ENCODE measurements at places on chromosomes 7 and 10. TPM values are rescaled to one million over a fixed set of nuclear protein-coding genes. Genes with fewer than 3 reads are reported as not detected.

- no peaks in the 10 kb centered on the region for H3K27me3 ChIP-seq
- H3K27ac ChIP-seq = no peak overlapping the region
- no peaks in the 10 kb centered on the region for H3K36me3 ChIP-seq
- DNase-seq = no peak
These were observed 31.9 kb upstream of the KAT6B start for GRCh38 chr10:74794531-74794930.

DNA sequence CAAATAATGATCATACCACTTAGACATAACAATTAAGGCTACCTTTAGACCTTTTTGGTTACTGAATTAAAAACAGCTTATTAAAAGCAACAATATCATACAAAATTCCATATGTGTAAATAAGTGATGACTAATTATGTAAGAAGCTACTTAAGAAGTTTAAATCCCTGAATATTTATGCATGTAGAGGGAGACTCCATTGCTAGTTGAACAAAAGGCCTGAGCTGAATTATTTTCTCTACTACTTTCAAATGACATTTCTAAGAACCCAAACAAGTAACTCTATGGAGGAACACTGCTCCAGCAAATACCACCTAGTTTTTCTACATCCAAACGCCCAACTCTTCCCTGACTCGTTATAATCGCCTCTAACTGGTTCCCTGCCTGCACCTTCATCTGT is 31.5 kb downstream of the EPC1 start:
- H3K27ac ChIP-seq = no peak overlapping the region
- H3K4me3 ChIP-seq = no peak overlapping the region
- no peaks in the 10 kb centered on the region for H3K36me3 ChIP-seq
- H3K4me1 ChIP-seq = peaks cover 32% of the 10 kb centered on the region
- H3K27me3 ChIP-seq = no peaks in the 10 kb centered on the region
- DNase-seq = no peak

DNA sequence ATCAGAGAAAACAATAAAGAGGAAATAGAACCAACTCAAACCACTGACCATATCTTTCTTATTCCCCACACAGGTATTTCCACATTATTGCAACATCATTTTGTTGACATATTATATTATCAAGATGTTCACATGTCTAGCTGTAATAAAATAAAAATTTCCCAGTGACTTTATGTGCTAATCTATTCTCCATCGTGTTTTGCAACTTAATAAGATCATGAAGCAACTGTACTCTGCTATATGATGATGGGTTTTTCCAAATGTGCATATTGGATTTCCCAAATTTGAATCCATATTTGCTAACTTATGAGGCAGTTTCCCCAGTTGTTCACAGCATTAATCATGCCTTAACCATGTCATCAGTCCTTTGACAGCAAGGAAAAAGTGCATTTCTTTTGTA is 127.8 kb downstream of the ITGB8 start:
- no peaks in the 10 kb centered on the region for H3K4me1 ChIP-seq
- H3K4me3 ChIP-seq = no peak overlapping the region
- H3K27me3 ChIP-seq = no peaks in the 10 kb centered on the region
- H3K27ac ChIP-seq = no peak overlapping the region

GRCh38 chr10:133030781-133031180 is 56.9 kb upstream of the ADGRA1 start:
- H3K4me3 ChIP-seq = no peak overlapping the region
- no peak overlapping the region for H3K27ac ChIP-seq
- H3K27me3 ChIP-seq = no peaks in the 10 kb centered on the region
- H3K4me1 ChIP-seq = no peaks in the 10 kb centered on the region

DNA sequence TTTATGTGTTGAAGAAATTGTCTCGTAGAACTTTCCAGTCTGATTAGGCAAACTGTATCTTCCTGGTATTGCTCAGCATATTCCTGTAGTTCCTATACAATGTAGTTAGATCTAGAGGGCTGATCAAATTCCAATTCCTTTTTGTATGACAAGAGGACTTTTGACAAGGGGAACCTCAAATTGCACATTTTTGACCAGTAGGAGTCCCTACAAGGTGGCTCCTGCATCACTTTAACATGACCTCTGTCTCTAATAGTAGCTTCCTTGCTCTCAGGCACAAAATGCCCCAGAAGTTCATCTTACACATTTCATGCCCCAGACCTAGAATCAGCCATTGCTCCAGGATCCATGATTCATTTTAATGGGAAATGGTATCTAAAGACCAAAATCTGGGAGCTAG is 18.7 kb downstream of the HERPUD2 start:
- H3K4me3 ChIP-seq = no peak overlapping the region
- no peaks in the 10 kb centered on the region for H3K36me3 ChIP-seq
- H3K27me3 ChIP-seq = no peaks in the 10 kb centered on the region
- DNase-seq = no peak

DNA sequence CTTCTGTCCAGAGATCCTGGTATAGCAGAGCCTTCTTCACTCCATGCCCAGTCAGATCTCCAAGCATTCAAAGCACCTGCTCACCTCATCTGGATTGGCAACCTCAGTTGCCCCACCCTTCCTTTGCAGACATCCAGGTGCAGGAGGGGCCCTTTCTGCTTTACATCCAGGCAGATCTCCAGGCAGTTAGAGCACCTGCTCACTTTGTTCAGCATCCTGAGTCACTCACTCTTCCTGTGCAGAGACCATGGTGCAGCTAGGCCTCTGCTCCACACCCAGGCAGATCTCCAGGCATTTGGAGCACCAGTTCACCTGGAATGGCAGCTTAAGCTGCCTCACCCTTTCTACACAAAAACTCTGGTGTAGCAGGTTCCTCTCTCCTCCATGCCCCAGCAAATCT is 153.1 kb downstream of the CDK14 start:
- H3K4me1 ChIP-seq = no peaks in the 10 kb centered on the region
- H3K27me3 ChIP-seq = no peaks in the 10 kb centered on the region
- H3K36me3 ChIP-seq = no peaks in the 10 kb centered on the region
- no peak for DNase-seq

GRCh38 chr10:5046410-5046809 is 42.8 kb upstream of the AKR1C2 start:
- peaks cover 4% of the 10 kb centered on the region for H3K4me1 ChIP-seq
- H3K27me3 ChIP-seq = no peaks in the 10 kb centered on the region
- H3K27ac ChIP-seq = no peak overlapping the region
- H3K4me3 ChIP-seq = no peak overlapping the region
- H3K36me3 ChIP-seq = no peaks in the 10 kb centered on the region
- no peak for DNase-seq

GRCh38 chr10:110260746-110261477 is 43.8 kb downstream of the SMNDC1 start:
- H3K36me3 ChIP-seq = no peaks in the 10 kb centered on the region
- H3K27ac ChIP-seq = peak overlapping the region; percentile 67

DNA sequence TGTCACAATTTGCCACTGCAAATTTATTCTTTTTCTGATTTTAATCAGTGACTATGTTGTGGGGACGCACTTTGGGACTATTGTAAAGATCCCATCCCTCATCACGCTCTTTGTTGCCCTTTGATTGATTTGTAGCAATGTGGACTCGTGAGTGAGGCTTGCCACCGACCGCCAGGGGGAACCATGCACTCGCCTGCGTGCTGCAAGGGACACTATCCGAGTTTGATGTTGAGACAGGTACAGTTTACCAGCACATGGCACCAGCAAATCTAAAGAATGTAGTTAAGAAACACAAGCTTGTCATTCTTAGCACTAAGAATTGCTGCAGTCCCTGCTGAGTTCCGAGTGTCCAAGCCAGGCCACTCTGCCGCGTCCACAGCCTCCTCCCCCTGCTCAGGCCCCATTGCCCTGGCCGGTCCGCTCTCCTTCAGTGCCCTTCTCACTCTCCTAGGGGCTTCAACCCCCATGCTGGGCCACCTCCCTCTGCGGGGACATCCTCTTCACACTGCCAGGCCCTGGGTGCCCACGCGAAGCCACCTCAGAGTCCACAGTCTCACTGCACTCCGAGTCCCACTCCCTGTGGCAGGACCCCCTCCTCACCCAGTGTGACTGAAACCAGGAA is 2.0 kb upstream of the SFTPA2 start:
- DNase-seq = peak; percentile 69
- no peaks in the 10 kb centered on the region for H3K27me3 ChIP-seq
- H3K4me3 ChIP-seq = no peak overlapping the region
- no peaks in the 10 kb centered on the region for H3K4me1 ChIP-seq
- no peaks in the 10 kb centered on the region for H3K36me3 ChIP-seq
- H3K27ac ChIP-seq = no peak overlapping the region

DNA sequence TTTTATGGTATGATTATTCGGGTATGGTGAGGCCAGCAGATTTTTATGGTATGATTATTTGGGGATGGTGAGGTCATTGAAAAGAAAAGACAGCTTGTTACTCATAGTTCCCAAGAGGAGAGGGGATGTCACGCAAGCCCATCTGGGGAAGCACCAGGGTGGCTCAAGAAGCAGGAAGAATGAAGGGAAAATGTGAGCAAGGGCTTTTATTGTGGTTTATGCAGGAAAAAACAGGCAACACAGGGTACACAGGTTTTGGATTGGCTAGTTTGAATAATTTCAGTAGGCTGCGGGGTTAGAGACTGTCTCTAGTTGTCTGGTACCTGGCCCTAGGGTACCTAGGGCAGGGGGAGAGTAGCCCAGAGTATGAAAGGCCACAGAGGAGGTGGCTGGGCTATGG is 26.8 kb upstream of the DGKI start:
- peak overlapping the region; percentile 53 for H3K27ac ChIP-seq
- H3K4me3 ChIP-seq = no peak overlapping the region
- no peak for DNase-seq
- peaks cover 50% of the 10 kb centered on the region for H3K4me1 ChIP-seq
- H3K27me3 ChIP-seq = no peaks in the 10 kb centered on the region

GRCh38 chr10:69345402-69345801 is 67.1 kb downstream of the HK1 start:
- no peaks in the 10 kb centered on the region for H3K27me3 ChIP-seq
- peak; percentile 98 for DNase-seq
- H3K4me1 ChIP-seq = peaks cover 73% of the 10 kb centered on the region
- H3K36me3 ChIP-seq = peaks cover 9% of the 10 kb centered on the region

DNA sequence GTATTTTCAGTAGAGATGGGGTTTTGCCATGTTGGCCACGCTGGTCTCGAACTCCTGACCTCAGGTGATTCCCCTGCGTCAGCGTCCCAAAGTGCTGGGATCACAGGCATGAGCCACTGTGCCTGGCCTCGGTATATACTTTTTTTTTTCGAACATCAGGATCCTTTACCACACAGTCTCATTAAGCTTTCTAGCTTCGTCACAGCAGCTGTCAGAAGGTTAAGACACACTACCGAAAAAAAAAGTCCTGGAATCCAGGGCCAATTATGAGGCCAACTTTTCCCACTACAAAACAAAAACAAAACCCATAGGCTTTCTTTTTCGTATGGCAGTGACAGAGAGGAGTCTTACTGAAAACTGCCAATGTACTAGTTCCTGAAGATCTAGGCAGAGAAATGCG is 30.7 kb downstream of the ZC3HC1 start:
- H3K27ac ChIP-seq = no peak overlapping the region
- no peaks in the 10 kb centered on the region for H3K27me3 ChIP-seq
- peaks cover 61% of the 10 kb centered on the region for H3K36me3 ChIP-seq
- no peak for DNase-seq
- H3K4me3 ChIP-seq = no peak overlapping the region

- no peak overlapping the region for H3K4me3 ChIP-seq
- DNase-seq = no peak
- no peaks in the 10 kb centered on the region for H3K27me3 ChIP-seq
- H3K27ac ChIP-seq = no peak overlapping the region
- H3K36me3 ChIP-seq = no peaks in the 10 kb centered on the region
These were observed 81.6 kb upstream of the PRR15 start for GRCh38 chr7:29482056-29482455.

DNA sequence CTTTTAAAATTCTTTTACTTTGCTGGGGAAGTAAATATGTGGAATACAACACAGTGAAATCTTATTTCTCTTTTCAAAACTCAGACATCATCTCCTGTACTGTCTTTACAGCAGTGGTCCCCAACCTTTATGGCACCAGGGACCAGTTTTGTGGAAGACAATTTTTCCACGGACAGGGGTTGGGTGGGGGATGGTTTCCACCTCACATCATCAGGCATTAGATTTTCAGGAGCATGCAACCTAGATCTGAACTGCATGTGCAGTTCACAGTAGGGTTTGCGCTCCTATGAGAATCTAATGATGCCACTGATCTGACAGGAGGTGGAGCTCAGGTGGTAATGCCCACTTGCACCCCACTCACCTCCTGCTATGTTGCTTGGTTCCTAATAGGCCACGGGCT is 12.2 kb downstream of the TMEM60 start:
- no peak overlapping the region for H3K4me3 ChIP-seq
- H3K27me3 ChIP-seq = no peaks in the 10 kb centered on the region
- DNase-seq = no peak
- H3K36me3 ChIP-seq = no peaks in the 10 kb centered on the region

- H3K27me3 ChIP-seq = no peaks in the 10 kb centered on the region
- peak; percentile 46 for DNase-seq
- H3K4me3 ChIP-seq = no peak overlapping the region
- H3K4me1 ChIP-seq = peaks cover 5% of the 10 kb centered on the region
- H3K27ac ChIP-seq = no peak overlapping the region
These were observed 15.6 kb downstream of the CALCR start for GRCh38 chr7:93558705-93559614.

- no peak overlapping the region for H3K4me3 ChIP-seq
- H3K27me3 ChIP-seq = no peaks in the 10 kb centered on the region
- DNase-seq = no peak
- H3K27ac ChIP-seq = no peak overlapping the region
- H3K4me1 ChIP-seq = no peaks in the 10 kb centered on the region
These were observed 142.8 kb downstream of the CYP26A1 start for GRCh38 chr10:93216341-93216985.

The CPVL gene
- 79.8 TPM for total RNA-seq

The PSD gene
- total RNA-seq = 0.24 TPM

The MKX gene
- 3.6 TPM for total RNA-seq

The GOLGA7B gene
- total RNA-seq = 0.81 TPM

The FGL2 gene
- total RNA-seq = 19.9 TPM

The ZNF853 gene
- total RNA-seq = 26.2 TPM

The INMT gene
- total RNA-seq = 19.9 TPM

The LRRN3 gene
- total RNA-seq = 9.3 TPM

The FAM25C gene
- total RNA-seq = not detected

The PAPOLB gene
- 0.22 TPM for total RNA-seq

The PIK3CG gene
- 2.7 TPM for total RNA-seq
